ENCODE measurements at places on chromosomes 2 and 18.

DNA sequence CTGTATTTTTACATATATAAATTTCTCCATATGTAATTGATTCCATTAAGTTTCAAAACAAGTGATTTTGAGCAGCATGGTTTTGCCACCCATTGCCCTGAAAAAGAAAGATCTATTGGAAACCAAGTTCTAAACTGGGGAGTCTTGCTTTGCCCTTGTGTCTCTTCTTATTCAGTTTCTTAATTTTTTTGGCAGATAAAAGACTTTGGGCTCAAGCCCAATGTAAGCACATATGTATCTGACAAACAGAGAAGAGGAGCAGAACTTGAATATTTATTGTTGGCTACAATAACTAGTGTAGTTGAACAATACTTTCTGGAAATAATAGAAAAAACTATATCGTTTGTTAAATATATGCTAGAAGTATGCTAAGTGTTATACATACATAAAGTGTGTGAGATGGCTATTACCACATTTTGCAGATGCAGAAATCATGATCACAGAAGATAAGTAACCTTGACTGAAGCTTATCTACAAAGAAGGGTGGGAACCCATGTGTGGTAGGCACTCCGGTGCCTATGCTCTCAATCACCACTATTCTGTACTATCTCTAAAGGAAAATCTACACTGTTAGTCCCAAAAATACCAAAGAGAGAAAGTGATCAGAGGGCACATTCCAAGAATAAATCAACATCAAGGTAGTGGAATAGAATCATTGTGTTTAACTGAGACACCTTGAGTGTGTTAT lies 109.1 kb downstream of the PLA2R1 start:
- no peak for DNase-seq

DNA sequence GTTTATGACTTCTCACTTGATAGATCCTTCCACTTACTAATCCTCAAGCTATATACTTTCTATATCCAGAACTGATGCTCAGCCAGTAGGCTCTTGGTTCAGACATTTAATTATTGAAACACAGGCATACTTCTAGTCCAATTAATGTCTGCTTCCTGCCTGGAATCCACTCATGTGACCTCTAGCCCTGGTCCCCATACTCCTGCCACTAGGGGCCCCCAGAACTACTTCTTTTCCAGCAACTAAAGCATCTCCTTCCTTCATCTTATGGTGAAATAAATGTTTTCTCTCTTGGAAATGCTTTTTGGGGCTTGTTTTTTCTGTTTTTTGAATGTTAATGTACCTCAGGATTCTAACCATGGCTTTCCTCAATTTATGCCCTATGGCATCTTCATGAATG lies 527.6 kb downstream of the SATB2 start:
- DNase-seq: no peak

DNA sequence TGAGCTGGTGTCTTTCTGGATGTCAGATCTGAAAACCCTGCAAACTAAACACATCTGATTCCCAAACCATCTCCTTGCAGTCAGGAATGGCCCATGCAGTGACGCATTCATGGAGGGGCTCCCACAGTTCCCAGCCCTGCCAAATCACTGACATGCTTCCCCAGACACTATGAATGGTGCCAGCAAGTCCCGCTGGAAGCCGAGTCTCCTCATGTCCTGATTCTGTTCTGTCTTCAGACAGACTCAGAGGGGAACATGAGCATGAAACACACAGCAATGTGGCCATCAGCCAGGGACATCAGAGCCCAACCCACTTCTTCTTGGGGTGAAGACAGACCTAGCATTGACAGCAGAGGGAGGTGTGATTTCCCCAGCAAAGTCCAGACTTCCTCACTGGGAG lies 83.7 kb downstream of the TTC32 start:
- DNase-seq: no peak

DNA sequence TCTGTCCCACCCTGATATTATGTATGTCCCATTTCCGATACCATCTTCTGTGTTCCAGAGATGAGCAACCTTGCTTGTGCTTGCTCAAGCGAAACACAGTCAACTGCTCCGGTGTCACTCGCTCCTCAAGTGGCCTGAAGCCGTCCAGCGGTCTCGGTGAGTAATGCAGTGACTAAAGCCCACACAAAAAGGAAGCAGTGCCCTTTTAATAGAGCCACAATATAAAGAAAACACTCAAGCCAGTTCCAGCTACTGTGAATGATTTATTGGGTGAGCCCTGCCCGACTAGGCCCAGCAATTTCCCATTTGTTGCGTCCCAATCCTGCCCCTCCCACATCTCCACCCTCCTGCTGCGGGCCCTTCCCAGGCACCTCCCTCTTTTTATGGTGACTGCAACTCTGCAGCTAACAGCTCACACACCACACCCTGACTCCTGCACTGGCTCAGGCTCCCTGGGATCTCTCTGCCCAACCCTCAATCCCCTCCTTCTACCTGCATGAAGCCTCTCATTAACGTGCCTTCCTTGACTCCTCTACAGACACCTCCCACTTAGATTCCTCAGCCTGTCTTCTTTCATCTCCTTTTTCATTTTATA lies 44.2 kb upstream of the DSC1 start:
- peak; percentile 88 for DNase-seq

- DNase-seq: no peak
These were observed 95.9 kb downstream of the CRIM1 start for GRCh38 chr2:36451512-36451911.

DNA sequence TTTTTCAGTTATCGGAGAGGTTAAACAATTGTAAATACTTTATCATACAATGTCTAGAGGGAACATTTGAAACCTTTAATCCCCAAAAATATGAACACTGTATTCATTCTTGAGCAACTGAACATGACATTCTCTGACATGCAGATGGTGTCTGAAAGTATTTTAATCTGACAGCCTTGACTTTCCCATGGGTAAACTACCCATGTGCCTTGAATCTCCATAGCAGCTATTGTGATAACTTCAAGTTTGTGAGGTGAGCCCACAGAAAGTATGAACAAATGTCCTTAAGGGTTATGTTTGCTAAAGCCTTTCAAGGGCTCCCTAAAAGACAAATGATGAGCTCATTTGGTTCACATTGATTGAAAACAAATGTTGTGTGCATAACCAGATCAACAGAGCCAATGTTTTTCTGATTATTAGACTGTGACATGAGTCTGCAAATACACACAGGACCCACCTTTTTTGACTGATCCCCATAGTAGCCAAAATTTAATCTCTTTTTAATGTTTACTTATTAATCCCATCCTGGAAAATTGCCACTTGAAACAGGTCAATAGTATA lies 1326.0 kb downstream of the LRP1B start:
- no peak for DNase-seq

GRCh38 chr2:231294571-231295362 lies 96.3 kb downstream of the ARMC9 start:
- no peak for DNase-seq

- no peak for DNase-seq
These were observed 23.8 kb upstream of the IMP4 start for GRCh38 chr2:130318906-130319305.

Measured in body of pancreas (tissue), 4 donors.